8988T (cell line): ENCODE measurements at places on chromosomes 2 and 18.

DNA sequence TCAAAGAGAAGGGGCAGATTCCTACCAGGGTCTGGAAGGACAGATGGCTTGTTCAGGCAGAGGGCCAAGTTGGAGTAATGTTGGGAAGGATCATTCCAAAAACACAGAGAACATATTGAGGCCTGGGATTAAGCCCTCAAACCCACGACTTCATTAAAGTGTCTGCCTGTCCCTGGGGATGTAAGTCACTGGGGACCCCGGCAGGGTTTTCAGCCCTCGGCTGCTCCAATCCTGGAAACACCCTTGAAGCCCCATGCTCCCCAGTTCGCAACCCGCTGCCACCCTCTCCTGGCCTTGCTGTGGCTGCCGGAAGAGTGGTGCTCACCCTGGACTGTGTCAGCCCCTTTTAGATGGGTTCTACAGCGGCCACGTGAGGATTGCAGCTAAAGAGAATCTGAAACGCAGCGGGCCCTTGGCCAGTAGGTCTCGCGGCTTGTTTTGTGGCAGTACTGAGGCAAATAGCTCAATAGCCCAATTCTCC, 79.9 kb downstream of the EPAS1 start:
- no peak for DNase-seq

- DNase-seq: no peak
Measured at GRCh38 chr2:212387146-212387545, 151.5 kb downstream of the ERBB4 start.

DNA sequence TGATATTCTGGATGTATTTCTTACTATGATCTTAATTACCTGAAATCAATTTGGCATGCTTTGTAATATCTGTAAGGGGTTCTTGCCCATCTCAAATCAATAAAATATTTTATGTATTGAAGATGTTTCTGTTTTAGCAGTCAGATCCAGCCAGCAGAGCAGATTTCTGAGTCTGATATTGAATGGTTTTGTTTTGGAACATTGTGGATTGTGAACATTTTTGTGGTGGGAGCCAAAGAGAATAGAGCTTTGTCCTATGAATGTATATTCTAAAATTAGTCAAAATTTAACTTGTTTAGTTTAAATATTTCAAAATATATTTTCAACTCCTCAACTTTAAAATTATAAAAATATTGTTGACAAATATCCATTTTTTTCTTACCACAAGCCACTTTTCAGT, 197.0 kb downstream of the UBE2E3 start:
- DNase-seq: no peak

DNA sequence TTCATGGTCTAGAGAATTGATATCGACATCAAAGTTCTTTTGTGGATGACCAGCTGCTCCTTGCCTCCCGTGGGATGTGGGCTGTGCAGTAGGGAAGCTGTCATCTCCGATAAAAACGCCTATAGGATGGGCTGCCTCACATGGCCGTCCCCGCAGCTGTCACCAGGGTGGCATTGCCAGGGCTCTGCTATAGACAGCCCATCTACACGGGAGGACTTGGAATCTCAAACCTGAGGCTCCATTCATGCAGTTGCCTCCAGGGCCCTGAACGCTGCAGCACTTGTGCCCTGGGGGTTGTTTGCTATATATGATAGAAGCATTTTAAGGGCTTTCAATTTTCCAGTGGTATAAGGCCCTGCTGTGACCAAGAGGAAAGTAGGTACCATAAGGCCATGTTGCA, 183.1 kb downstream of the MYCN start:
- DNase-seq: no peak

GRCh38 chr2:109438773-109439389, 174.9 kb downstream of the SEPTIN10 start:
- DNase-seq: no peak

DNA sequence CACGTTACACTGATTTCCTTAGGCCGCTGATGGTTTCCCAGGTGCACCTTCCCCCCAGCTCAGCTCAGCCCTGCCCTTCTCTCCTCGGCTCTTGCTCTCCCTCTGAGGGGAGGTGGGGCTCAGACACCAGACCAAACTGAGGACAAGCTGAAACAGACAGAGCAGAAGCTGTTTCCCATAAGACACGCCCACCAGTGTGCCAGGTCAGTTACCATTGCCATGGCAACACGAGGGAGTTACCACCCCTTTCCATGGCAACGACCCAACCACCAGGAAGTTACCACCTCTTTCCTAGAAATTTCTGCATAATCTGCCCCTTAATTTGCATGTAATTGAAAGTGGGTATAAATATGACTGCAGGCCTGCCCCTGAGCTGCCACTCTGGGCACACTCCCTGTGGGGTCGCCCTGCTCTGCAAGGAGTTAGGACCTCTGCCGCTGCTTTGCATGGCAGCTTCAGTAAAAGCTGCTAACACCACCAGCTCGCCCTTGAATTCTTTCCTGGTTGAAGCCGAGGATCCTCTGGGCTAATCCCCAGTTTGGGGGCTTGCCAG, 120.9 kb upstream of the SMIM21 start:
- no peak for DNase-seq

DNA sequence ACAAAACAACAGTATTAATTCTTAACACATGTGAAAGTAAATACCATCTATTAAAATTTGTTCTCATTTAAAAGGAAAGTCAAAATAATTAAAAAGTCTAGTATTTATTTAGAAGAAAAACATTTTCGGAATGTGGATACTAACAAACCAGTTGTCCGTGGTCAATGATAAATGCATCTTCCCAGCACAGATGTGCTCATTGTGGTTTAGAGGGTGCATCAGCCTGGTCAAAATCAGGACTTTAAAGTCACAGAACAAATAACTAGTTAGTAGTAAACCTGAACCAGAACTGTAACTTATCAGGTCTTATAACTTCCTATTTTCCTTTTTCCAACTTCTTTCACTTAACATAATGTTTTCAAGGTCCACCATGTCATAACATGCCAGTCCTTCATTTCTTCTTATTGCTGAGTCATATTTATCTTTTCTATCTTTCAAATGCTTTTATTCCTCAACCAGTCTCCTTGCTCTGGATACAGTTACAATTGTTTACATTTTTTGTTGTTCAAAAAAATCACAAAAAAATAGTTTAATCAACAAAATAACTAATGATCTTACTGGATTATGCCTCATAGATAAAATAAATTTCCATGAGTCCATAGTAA, 55.8 kb downstream of the ID2 start:
- DNase-seq: no peak

- no peak for DNase-seq
Measured at GRCh38 chr2:85216927-85217326, 83.7 kb downstream of the TCF7L1 start.

DNA sequence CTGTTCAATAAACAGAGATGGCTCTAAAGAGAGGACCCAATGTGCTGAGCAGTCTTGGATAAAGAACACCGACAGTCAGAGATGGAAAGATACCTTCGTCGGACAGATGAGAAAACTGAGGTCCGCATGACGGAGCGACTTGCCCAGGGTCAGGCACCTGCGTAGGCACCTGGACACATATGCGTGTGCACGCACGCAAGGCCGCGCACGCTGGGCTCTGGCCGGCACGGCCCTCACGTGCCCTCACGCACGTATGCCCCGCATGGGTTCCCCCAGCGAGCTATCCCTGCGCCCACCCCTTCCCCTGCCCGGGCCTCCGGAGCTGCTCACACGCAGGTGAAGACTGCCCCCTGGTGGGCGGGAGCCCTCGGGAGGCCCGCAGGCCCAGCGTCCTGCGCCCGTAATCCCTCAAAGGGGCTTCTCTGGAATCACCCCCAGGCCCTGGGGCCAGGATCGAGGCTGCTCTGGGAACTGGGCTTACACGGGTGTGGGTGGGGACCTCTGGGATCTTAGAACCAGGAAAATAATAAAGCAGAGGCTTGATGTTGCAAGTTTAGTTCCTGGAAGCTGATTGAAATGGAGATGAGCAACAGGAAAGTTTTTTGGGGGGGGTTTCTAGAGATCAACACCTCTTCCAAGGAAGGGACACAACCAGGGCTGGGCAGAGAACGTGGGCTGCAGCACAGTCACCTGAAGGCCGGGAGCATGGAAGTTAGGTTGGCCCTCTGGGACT, 246.3 kb downstream of the TNS1 start:
- DNase-seq: peak; percentile 85

GRCh38 chr2:111209045-111209514, 88.4 kb downstream of the BCL2L11 start:
- no peak for DNase-seq

DNA sequence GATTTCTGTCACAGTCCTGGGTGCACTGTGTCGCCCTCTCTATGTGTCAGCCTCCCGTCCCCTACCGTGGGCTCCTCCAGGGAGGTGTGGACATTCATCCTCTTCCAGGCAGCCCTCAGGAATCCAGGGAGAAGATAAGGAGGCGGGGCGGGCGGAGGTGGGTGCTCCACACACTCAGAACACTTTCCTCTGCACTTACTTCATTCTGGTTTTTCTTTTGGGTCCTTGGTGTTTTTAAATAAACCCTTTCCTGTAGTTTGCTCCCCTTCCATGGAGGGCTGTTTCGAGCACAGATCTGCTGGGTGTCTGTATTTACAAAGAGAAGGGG, 183.9 kb downstream of the FAM210A start:
- DNase-seq: no peak

DNA sequence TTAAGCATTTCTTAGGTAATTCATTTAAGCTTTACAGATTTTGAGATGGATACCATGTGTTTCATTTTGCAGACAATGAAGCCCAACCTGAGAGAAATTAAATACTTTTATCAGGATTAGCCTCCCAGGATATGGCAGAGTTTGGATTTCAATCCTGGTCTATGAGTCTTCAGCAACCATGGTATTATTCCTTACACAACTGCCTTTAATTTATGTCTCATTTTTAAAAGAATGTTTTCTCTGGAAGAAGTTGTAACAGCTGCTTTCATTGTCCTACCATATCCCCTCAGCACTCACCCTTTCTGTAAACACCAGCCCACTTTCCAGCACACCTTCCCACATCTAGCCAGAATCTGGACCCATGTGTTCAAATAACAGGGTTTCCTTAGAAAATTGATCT, 863.7 kb upstream of the VRK2 start:
- no peak for DNase-seq

DNA sequence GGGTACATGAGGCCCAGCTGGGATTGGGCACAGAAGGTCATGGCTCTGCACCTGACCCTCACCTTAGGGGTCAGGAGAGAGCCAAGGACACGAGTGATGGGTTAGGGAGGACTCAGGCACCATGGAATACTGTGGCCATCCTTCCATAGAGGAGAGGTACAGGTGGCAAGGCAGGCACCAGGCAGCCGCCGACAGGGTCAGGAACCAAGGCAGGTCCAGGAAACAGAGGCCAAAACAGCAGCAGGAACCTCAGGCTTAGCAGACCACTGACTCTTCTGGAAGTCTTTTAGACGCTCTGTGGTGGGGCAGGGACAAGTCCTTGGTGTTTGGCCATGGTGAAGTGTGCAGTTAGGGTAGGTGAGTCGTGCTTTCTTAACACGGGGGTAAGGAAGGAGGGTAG, 128.0 kb downstream of the NEDD4L start:
- DNase-seq: no peak

- no peak for DNase-seq
Measured at GRCh38 chr18:62289047-62289446, 36.1 kb upstream of the TNFRSF11A start.

GRCh38 chr2:208370881-208371633, 35.5 kb upstream of the PTH2R start:
- DNase-seq: no peak

DNA sequence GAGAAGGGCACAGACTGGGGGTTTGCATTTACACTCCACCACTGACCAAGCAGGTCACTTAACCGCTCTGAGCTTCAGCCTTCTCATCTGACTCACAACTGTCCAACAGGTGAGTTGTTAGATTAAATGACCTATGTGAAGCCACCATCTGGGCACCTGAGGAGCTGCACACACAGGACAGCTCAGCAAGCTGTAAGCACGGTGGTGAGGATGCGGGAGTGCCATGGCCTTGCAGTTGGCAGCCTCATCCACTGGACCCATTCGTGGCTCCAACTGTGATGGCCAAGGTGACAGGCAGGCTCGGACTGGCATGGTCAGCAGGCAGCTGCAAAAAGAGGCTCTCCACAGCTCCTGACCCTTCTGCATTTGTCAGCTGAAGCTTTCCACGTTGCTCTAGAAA, 23.3 kb upstream of the AMMECR1L start:
- no peak for DNase-seq

DNA sequence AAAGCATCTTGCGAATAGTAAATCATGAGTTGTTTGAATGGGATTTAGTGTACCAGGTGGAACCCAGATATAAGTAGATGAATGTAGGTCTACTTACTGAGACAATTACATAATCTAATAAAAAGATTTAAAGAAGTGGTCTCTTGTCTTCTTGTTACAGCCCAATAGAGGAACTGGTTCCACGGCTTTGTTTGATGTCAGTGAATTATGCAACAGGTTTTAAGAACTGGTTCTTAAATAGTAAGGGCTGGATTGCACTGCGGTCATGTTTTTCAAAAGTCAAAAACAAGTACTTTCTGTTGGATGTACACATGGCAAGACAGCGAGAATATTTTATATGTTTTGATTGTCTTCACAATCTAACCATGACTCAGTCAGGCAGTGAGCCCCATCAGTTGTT, 15.4 kb upstream of the SLC9A2 start:
- DNase-seq: no peak

GRCh38 chr2:150339951-150340350, 147.5 kb downstream of the RND3 start:
- DNase-seq: no peak

GRCh38 chr2:65663831-65664407, 231.5 kb upstream of the SPRED2 start:
- DNase-seq: no peak

DNA sequence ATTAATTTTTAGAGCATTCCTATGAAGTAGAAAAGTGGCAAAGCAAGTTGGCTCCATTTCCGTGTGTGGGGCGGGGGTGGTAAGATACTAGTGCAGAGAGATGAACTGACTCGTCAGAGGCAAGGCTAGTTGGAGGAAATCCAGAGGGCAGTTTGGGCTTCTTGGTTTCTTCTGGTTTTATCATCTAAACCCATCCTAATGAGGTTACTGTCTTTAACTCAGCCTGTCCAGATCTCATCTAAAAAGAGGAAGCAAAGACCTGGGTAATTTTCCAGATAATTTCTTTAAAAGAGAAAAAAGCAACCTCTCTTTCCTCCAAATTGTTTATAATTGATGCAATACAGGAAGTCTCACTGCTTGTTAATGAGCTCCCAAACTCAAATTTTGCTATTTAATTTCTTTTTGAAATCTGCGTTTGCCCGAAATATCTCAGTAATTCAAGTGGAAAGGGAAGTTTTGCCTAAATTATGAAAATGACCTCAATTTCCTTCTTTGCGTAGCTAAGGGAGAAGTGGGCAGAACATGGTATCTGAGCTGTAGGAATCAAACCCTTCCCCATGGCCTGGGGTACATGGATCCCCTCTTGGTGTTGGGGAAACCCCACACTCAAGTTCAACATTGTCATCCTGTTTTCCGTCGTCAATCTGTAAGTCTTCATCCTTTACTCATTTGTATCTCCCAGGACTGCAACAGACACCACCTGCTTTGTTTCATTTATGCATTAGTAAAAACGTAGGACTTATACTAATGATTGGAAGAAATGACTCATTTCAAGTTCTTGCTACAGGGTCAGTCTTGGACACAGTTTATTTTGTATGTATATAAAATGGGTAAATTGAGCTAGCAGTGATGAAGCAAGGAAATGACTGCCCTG, 89.1 kb upstream of the KLF7 start:
- DNase-seq: no peak

GRCh38 chr2:20576598-20577115, 74.2 kb downstream of the HS1BP3 start:
- no peak for DNase-seq
